ENCODE measurements at places on chromosomes 3 and 15. TPM values are rescaled to one million over a fixed set of nuclear protein-coding genes. Genes with fewer than 3 reads are reported as not detected.

Gene TUSC7
- total RNA-seq = not detected

Gene MAP6D1
- 1.6 TPM for total RNA-seq

GRCh38 chr3:73637042-73637441 is 12.3 kb upstream of the PDZRN3 start:
- no peak for DNase-seq
- no peaks in the 10 kb centered on the region for H3K4me1 ChIP-seq
- H3K36me3 ChIP-seq = no peaks in the 10 kb centered on the region
- no peak overlapping the region for H3K27ac ChIP-seq
- no peak overlapping the region for H3K4me3 ChIP-seq
- peaks cover 2% of the 10 kb centered on the region for H3K27me3 ChIP-seq

DNA sequence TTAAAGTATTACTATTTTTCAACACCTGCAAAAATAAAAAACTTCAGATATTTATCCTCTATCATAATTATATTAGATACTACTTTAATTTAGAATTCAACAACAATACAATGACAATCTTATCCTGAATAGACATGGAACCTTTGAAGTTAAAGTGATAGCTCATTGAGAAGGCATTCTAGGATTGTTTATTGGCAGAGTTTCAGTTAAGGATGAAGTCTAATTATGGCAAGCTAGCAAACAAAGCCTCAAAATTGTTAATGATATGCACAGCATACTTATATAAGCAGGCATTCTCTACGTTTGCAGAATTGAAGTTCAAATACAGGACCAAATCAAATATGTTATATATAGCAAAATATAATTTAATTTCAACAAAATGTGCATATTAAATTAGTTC is 91.2 kb upstream of the ABI3BP start:
- H3K27ac ChIP-seq = no peak overlapping the region
- no peaks in the 10 kb centered on the region for H3K36me3 ChIP-seq
- peaks cover 7% of the 10 kb centered on the region for H3K27me3 ChIP-seq
- no peak for DNase-seq
- H3K4me3 ChIP-seq = no peak overlapping the region

- H3K4me1 ChIP-seq = peaks cover 21% of the 10 kb centered on the region
- H3K4me3 ChIP-seq = no peak overlapping the region
- H3K36me3 ChIP-seq = no peaks in the 10 kb centered on the region
- H3K27me3 ChIP-seq = no peaks in the 10 kb centered on the region
These were observed 163.7 kb downstream of the TCF12 start for GRCh38 chr15:57082054-57082728.
